ENCODE measurements at places on chromosomes 2 and 18.

- DNase-seq = no peak
Measured at GRCh38 chr18:76273956-76274355, 221.1 kb downstream of the ZNF516 start.

DNA sequence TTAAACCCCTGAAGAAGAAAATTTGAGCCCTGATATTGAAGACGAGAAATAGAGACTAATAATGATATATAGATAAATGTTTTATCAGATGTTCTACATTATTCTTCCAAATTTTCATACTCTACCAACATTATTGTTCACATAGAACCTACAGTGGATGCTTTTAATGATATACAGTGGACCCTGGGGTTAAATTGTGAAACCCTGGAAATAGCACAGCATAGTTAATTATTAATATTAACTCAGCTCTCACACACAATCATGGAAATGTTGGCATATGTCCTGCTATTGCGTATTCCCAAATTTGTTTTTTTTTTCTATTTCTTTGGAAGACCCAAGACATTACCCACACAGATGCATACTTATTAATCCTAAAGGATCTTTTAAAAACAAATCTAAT, 579.9 kb downstream of the CCDC85A start:
- no peak for DNase-seq

DNA sequence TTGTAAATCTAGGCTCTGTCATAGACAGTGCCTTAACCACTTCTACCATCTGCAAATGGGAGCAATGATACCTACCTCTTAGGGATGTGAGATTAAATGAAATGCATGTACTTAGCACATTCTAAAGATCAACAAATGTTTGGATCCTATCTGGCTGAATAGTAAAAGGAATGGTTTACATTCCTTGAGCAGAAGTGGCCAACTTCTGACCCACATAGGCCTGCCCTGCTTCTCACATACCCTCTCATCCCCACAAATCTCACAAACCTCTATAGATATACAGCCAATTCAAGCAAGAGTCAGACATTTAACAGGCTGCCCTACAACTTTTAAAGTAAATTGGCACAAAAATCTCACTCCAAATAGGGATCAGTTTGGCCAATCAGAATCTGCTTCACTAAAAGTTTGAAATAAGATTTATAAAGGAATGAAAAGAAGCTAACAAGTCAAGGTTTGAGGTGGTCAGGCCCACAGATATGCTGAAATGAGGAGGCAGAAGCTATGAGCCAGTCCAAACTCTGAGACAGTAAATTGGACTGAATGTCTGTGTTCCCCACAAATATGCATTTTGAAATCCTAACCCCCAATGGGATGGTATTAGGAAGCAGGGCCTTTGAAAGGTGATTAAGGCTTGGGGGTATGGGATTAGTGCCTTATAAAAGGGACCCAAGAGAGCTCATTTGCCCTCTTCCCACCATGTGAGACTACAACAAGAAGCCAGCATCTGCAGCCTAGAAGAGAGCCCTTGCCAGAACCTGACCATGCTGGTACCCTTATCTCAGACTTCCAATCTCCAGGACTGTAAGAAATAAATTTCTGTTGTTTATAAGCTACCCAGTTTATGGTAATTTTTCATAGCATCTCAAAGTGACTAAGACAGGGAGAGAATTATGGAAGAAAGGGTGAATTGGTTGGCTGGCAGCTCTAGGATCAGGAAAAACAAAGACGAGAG, 227.8 kb upstream of the RBMS1 start:
- DNase-seq = no peak

DNA sequence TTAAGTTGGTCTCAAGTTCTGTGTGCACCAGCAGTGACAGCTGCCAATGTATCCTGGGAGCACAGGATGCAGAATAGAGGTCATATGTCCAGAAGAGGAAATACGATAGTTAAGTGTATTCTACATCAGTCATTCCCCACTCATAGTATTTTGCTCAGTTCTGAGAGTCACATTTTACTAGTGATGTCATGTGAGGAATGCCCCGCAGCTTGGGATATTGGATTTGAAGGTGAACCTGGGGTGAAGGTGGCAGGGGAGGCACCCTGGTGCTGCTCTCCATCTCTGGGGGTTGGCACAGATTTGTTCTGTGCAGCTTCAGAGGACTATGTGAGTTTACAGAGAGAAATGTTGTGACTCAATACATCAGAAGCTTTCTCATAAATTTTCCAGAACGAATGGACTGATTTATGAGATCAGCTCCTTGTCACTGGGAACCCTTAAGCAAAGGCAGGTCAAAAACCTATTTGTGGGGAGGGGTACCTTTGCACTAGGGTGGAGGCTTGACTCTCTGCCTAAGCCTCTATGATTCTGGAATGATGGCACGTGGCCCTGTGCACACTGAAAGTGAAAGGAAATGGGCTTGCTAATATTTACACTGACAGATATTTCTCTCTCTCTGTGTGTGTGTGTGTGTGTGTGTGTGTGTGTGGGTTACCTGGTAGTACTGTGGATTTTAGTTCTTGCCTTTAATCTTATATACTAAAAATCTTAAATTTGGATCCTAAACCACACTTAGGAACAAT, 95.9 kb downstream of the NEB start:
- DNase-seq = no peak
